ENCODE measurements at places on chromosomes 2 and 18. TPM values are rescaled to one million over a fixed set of nuclear protein-coding genes. Genes with fewer than 3 reads are reported as not detected.

UPP2 gene
- polyA plus RNA-seq: not detected

TXNDC2 gene
- polyA plus RNA-seq: not detected

REG3G gene
- not detected for polyA plus RNA-seq

DNAH7 gene
- polyA plus RNA-seq: 0.16 TPM
